Naive thymus-derived CD8-positive, alpha-beta T cell (primary cell): ENCODE measurements at places on chromosomes 12 and 14.
A peak's percentile ranks its signal among the peaks of the same experiment; 100 is the strongest.

- no peak for DNase-seq
Observed at GRCh38 chr14:56005191-56006053, 112.8 kb upstream of the PELI2 start.

GRCh38 chr14:77023001-77023996, 5.2 kb downstream of the IRF2BPL start:
- no peak for DNase-seq

- DNase-seq = peak; percentile 29
Observed at GRCh38 chr14:64444984-64445845, 20.1 kb upstream of the AKAP5 start.

- DNase-seq = no peak
Observed at GRCh38 chr14:61994589-61994988, 232.4 kb downstream of the SNAPC1 start.

DNA sequence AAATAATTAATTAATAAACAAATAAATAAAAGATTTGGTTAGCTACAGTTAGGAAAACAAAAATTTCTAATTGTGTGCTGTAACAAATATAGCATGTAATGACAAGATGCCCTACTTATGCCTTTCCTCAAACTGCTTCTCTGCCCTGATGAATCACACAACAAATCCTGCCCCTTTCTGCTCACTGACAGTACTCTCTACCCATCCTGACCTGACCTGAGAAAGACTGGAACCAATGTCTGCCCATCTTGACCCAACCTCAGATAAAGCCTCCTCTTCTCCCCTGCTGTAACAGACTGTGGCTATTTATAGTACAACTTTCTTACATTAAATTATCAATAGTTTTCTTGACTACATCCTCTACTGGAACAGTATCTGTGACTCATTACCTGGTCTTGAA, 43.7 kb downstream of the PPP1R13B start:
- no peak for DNase-seq

DNA sequence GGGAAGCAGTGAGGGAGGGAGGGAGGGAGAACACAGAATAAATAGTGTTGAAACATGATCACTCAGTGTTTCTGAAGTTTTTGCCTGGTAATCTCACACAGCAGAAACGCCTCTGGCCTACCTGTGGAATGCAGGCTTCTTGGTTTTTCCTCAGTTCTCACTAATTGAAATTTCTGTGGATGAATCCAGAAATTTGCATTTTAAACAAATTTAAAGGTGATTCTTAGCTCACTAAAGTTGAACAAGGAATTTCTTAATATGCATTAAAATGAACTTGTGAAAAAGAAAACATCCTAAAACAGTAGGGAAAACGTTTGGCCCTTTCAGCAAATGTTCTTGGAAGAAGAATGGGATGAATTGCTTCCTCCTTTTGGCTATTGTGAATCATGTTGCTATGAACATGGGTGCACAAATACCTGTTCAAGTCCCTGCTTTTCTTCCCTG, 1.4 kb downstream of the RNASE9 start:
- DNase-seq = no peak

DNA sequence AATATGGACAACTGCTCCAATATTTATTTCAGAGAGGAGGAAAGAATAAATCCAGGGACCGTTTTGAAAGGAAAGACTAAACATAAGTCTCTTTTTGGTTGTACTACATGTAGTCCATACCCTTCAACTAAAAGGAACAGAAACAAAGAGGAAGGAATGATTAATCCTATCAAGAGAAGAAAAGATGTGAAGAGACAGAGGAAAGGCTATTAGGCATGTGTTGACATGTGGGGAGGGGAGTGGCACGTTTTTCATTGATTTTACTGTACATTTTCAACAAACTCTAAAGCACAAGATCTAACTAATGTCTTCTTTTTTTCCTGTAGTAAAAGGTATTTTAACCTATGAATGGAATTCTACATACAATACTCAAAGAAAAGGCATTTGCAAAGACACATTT, 85.6 kb downstream of the NAV3 start:
- no peak for DNase-seq

GRCh38 chr12:13661005-13661887, 320.2 kb downstream of the GRIN2B start:
- no peak for DNase-seq

GRCh38 chr14:20681348-20682126, 2.8 kb upstream of the RNASE4 start:
- peak; percentile 92 for DNase-seq

GRCh38 chr14:98325761-98326160, 946.2 kb downstream of the BCL11B start:
- DNase-seq = no peak

DNA sequence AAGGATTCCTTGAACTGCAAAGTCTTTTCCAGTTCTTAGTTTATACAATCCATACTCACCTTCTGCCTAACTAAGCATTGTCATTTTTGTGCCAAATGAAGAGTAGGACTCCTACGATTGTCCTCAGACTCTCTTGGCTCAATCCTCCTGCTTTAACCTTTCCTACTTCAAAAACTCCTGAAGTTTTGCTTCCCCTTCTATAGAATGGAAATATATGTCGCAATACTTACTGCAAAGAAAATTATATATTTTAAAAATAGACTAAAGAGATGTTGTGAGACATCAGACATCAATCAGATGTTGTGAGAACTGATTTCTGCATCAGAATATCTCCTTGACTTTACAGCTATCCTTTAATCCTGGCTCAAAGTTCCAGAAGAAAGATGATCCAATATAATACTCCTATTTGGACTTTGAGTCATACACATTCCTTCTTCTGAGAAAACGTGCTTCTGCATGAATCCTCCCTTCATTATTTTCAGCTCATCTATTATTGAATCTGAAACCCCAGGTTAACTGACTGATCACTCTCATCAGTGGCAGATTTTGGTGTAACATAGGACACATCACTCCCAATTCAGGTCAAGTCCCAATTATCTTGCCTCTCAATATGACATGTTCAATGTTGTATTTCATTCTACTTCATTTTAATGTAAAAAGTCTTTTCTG, 48.8 kb downstream of the A2M start:
- DNase-seq = no peak

- no peak for DNase-seq
Observed at GRCh38 chr12:121893961-121894460, 5.4 kb downstream of the PSMD9 start.

DNA sequence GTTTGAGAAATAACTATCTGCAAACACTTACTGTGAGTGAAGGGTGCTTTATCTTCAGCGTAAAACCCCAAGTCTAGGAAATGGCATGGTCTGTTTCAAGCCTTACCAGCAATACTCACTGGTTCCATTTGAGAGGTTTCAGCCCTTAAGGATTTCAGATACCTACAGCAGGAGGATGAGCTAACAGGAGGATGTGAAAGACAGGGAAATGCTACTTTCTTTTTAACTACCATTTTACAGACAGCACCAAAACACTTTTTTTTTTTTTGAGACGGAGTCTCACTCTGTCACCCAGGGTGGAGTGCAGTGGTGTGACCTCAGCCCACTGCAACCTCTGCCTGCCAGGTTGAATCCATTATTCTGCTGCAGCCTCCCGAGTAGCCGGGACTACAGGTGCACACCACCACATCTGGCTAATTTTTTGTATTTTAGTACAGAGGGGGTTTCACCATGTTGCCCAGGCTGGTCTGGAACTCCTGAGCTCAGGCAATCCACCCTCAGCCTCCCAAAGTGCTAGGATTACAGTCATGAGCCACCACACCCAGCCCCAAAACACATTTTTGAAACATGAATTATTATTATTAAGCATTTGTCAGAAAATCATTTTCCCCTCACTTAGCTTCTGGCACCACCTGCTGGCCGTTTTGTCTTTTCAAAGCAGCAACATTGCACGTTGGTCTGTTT, 4.6 kb downstream of the MTRFR start:
- peak; percentile 53 for DNase-seq
